Cardiac muscle cell (in vitro differentiated cells and primary cell): ENCODE measurements at places on chromosomes 2 and 18.

DNA sequence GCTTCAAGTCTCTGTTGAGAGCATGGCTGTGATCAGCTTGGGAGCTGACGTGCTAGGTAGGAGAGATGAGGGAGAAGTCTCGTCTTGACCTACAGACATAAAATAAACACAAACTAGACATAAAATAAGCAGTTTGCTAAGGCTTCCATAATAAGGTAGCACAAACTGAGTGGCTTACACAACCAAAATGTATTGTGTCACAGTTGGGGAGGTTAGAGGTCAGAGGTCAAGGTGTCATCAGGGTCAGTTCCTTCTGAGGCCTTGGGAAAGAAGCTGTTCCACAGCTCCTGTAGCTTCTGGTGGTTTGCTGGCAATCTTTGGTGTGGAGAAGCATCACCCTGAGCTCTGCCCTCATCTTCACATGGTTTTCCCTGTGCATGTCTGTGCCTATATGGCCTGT is 20.2 kb downstream of the DAW1 start:
- H3K36me3 ChIP-seq = no peaks in the 10 kb centered on the region
- no peaks in the 10 kb centered on the region for H3K27me3 ChIP-seq
- no peaks in the 10 kb centered on the region for H3K4me1 ChIP-seq
- DNase-seq = no peak

DNA sequence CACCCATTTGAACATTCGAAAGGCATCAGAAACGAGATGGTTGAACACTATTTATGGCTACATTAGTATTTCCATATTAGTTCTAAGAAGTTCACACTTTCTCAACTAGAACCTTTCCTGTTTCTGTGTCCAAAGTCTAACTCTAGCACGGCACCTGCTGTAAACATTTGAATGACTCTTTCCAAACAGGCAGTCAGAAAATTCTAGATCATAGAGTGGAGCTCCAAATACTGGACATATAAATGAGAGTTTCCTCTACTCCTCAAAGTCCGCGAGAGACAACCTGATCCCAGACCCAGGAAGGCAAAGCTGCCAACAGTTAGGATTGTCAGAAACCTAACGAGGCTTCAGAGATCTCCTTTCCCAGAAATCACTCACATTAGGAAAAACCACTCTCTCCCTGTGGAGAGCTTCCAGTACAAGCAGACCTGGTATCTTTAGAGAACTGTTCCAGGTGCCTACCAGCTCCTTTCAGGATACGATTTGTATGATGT is 10.6 kb downstream of the RND3 start:
- H3K4me1 ChIP-seq = peaks cover 6% of the 10 kb centered on the region
- no peak overlapping the region for H3K27ac ChIP-seq
- H3K27me3 ChIP-seq = no peaks in the 10 kb centered on the region
- no peaks in the 10 kb centered on the region for H3K36me3 ChIP-seq

DNA sequence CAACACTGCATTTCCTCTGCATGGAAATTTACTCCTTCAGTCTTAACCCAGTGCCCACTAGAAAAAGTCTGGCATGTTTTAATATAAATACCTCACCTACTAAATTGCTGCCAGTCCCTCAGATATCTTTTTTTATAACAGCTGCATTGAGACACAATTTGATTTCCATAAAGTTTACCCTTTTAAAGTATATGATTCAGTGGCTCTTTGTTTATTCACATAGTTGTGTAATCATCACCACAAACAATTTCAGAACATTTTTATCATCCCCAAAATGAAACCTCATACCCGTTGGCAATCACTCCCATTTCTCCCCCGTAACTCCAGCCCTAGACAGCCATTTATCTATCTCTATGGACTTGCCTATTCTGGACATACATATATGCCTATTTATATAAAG is 17.0 kb upstream of the FRZB start:
- DNase-seq = peak; percentile 29
- no peaks in the 10 kb centered on the region for H3K4me1 ChIP-seq
- H3K4me3 ChIP-seq = no peak overlapping the region
- no peaks in the 10 kb centered on the region for H3K36me3 ChIP-seq

DNA sequence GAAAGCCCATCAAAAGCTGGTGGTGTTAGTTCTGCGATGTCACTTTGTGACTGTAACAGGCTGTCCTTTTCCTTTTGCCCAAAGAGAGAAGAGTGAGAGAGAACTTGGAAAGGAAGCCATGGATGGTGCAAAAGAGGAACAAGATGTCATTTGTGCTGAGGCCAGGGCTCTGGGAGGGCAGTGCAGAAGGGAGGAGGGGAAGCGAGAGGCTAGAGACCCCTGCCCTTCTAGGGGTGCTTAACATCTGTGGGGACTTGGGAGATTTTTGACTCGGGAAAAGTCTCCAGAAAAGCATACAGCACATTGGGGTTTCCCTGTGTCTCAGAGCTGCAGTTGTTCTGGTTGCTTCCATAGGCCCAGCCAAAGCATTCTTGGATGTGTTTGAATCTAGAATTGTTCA is 49.6 kb downstream of the ZBTB7C start:
- H3K36me3 ChIP-seq = no peaks in the 10 kb centered on the region
- no peak overlapping the region for H3K27ac ChIP-seq
- H3K4me3 ChIP-seq = no peak overlapping the region
- H3K4me1 ChIP-seq = peaks cover 12% of the 10 kb centered on the region

DNA sequence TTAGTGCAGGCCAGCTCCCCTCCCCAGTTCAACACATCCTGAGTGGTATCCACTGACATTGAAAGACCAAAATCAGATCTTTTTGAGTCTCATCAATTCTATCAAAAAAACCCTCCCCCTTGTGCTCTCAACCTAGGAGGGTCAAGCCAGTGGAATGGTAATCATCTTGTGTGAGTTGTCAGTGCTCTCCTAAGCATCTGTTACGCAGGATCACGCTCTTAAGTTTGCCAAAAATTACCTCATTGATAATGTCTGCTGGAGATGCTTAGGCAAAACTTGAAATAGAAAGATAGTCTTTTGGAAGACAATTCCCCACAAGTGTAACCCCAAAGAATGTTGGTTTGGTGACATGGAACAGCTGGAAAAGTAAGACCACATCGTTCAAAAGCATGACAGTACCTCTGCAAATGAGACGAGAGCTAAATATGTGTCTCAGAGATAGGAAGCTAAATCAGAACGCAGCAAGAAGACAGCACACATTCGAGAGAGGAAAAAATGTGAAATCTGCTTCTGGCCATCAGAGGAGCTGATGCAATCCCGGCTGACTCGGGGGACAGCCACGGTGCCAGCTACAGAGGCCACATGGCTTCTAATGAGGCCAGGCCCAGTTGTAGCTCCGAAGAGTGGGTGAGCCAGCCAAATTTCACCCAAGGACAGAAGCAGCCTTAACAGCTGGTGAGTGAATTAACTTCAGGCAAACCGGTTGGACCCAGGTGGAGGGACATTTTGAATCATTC is 753.9 kb downstream of the RNF144A start:
- no peak for DNase-seq
- H3K4me3 ChIP-seq = no peak overlapping the region
- no peak overlapping the region for H3K27ac ChIP-seq
- H3K4me1 ChIP-seq = no peaks in the 10 kb centered on the region
- H3K27me3 ChIP-seq = no peaks in the 10 kb centered on the region

DNA sequence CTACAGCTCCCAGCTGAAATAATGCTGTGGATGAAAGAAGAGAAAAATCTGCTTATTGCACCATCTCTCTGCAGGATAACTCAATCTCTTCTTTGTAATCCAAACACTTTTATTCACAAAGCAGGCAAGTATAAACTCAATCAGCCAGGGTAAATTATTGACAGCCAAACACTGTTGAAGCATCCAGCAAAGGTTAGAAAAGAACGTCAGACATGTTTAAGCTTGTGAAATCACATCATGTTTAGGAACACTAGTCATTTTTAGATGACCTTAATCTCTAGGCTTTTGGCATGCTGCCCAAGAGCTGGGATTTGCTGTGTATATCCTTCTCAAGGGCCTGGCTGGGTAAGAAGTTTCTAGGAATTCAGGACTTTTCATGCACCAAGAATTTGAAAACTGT is 1148.1 kb upstream of the FANCL start:
- H3K4me1 ChIP-seq = no peaks in the 10 kb centered on the region
- DNase-seq = no peak
- H3K27ac ChIP-seq = no peak overlapping the region
- H3K27me3 ChIP-seq = no peaks in the 10 kb centered on the region
- no peaks in the 10 kb centered on the region for H3K36me3 ChIP-seq

DNA sequence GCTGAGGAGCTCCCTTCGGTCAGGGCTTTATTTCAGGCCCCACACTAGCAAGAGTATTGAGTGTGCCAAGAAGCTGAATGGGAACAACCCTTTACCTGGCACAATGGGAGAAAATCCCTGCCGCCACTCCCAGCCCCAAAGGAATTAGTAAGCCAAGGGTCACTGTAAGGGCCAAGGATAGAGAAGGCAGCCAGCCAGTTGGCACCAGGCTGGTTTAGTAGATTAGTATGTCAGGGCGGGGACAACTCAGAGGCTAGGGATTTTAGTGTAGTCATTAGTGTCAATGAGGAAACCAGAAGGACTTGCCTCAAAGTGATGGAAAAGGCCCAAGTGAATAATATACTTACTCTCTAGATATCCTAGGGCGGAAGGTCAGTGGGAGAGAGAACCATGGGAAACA is 34.9 kb upstream of the CYP26B1 start:
- no peak overlapping the region for H3K4me3 ChIP-seq
- no peaks in the 10 kb centered on the region for H3K4me1 ChIP-seq
- no peak overlapping the region for H3K27ac ChIP-seq
- no peaks in the 10 kb centered on the region for H3K27me3 ChIP-seq

- H3K27ac ChIP-seq = no peak overlapping the region
- DNase-seq = peak; percentile 85
- no peaks in the 10 kb centered on the region for H3K27me3 ChIP-seq
- H3K4me3 ChIP-seq = no peak overlapping the region
- H3K36me3 ChIP-seq = no peaks in the 10 kb centered on the region
Measured at GRCh38 chr2:233974530-233975071, 57.4 kb downstream of the TRPM8 start.

DNA sequence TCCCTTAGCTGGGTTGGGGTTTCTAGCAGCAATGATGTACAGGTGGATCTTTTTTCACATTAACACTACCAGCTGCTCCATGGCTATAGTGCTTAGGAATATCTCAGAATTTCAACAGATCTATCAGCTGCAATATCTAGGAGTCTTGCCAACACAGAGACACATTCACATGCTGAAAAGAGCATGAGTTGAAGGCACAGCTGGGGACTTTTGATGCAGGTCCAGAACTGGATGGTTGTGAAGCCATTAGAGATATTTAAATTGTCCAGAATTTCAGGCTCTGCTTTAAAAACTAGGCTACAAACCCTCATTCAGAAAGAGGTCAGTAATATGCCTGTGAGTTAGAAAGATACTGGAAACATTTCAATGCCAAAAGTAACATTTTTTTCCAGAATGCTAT is 122.2 kb upstream of the CCDC195 start:
- DNase-seq = no peak
- no peaks in the 10 kb centered on the region for H3K4me1 ChIP-seq
- no peaks in the 10 kb centered on the region for H3K27me3 ChIP-seq
